Suppressor macrophage (primary cell): ENCODE measurements at places on chromosomes 2 and 18.

GRCh38 chr2:7867867-7868266 is 814.0 kb upstream of the ID2 start:
- peak; percentile 66 for DNase-seq

DNA sequence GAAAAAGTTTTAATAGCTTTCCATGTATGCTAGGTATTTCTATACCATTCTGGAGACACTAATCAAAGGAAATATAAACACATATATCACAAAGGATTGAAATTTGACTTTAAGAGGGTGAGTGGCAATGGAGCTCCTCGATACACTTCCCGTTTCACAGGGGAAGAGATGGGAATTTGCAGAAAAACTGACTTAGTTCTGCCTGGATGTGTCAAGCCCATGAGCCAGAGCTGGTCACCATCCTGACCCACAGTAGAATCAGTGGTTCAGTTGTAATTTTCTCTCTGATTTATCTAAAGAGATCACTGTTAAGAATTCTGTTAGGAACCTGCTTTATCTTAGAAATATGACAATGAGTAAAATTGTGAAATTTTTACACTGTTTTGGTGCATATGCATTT is 34.2 kb downstream of the PLCL1 start:
- peak; percentile 58 for DNase-seq

GRCh38 chr2:188089901-188090300 is 201.8 kb upstream of the GULP1 start:
- no peak for DNase-seq

DNA sequence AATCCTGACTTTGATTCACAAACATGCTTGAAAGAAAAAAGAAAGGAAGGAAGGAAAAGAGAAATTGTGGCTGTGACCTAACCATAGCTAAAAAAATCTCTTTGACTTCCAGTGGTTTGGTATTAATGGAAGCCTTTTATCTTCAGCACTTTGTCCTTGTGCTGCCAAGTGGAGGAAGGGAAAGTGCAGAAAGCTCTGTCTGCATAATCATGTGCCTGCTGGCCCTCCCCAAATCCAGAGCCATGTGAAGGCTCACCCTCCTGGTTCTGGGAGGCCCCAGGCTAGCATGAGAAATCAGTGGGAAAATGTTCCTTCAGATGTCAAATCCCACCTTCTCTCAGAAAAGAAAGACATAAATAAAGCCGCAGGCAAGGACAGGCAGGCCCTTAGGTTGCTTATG is 48.3 kb upstream of the BMPR2 start:
- no peak for DNase-seq

DNA sequence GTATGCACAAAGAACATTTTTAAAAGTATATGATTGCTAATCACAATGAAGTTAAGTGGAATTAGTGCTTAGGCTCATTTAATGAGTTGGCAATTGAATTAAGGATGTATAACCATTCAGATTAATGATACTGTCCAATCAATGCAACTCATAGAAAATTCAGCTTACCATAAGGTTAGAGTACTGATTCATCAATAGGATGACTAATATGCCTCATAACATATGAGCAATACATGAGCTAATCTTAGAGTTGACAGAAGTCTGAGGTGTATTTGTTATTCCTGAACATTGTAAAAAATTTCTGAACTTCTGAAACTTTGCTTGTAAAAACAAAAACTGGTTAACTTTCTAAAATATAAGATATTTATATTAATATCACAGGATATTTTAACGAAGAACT is 118.3 kb upstream of the NETO1 start:
- no peak for DNase-seq

- peak; percentile 10 for DNase-seq
These were observed 280.7 kb upstream of the ZC3H15 start for GRCh38 chr2:186205254-186205911.

GRCh38 chr18:48835745-48836170 is 115.0 kb downstream of the SMAD7 start:
- DNase-seq: no peak

DNA sequence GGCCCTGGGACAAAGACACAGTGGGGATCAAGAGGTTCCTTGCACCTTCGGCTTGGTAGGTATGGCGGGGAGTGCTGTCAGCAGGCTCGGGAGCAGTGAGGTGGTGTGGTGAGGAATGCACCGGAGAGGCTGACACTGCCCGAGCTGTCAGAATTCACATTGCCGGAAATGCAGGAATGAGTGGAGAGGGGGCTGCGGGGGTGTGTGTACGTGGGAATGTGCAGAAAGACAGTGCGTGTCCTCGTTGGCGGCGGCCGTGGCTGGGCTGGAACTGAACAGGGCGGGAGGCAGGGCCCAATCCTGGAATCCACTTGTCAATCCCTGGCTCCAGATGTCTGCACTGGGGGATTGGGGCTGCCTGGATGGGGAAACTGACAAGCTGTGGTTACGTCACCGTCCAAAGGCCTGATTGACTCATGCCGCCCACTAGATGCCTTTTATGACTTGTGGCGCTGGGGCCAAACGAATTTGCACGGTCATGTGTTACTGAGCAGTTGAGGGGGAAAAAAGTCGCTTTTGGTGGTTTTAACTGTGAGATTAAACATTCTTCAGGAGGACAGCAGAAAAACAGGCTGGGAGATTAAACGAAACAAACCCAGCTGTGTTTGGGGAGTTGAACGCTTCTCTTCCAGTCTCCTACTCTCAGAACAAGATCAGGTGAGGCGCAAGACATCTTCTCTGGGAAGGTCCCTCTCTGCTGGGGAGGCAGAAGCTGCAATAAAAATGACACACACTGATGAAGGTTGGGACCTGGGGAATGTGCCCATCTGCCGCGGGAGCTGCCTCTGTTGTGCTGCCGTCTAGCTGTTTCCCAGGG is 189.4 kb upstream of the GLI2 start:
- peak; percentile 73 for DNase-seq

DNA sequence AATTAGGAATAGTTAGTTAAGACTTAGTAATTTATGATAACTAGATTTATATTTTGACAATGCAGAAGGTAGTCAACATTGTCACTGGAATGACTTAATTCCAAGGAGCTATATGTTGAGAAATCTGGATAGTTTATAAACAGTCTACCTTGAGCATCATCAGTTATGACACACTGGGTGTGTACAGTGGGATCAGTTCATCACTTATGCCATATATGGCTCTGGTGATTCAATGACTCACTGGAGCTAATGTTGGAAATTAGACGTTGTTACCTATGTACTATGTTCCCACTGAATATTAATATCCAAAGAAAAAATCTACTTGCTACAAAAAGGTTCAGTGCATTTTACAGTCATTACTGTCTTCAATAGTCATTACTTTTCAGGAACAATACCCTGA is 34.0 kb upstream of the ITPRID2 start:
- DNase-seq: no peak

GRCh38 chr2:31161637-31162036 is 23.4 kb upstream of the GALNT14 start:
- DNase-seq: no peak

- no peak for DNase-seq
These were observed 255.7 kb upstream of the THUMPD2 start for GRCh38 chr2:40034801-40035200.

DNA sequence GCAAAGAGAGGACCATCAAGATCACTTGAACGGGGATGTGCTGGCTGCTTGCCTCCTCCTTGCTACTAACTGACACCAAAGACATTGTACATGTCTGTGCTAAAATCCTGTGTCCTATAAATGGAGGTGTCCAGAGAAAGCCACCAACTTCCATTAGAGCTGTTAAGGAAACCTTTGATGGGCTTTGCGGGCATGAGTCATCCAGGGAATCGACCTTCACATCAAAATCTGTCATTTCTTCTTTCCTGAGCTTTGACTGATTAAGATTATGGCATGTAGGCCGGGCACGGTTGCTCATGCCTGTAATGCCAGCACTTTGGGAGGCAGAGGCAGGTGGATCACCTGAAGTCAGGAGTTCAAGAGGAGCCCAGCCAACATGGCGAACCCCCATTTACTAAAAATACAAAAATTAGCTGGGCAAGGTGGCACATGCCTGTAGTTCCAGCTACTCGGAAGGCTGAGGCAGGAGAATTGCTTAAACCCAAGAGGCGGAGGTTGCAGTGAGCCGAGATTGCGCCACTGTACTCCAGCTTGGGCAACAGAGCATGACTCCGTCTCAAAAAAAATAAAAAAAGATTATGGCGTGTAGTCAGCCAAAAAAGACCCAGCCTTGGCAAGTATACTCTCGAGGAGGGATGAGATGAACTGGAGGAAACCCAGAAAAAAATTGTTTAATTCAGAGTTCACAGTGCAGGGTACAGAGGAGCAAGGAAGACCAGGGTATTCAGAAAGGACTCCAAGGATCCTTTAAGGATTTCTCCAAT is 115.8 kb downstream of the CABLES1 start:
- peak; percentile 56 for DNase-seq

DNA sequence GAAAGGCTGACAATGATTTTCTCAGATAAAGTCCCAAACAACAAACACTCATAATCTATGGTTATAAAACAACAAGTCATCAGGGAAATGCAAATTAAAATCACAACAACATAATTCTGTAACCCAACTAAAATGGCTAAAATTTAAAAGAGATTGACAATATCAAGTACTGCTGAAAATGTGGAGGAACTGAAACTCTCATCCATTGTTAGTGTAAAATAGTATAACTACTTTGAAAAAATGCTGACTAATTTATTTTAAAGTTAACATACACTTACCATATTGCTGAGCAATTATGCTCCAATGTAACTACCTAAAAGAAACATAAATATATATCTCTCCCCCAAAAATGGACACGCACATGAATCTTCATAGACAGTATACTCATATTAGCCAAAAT is 245.9 kb upstream of the SPOPL start:
- DNase-seq: no peak

DNA sequence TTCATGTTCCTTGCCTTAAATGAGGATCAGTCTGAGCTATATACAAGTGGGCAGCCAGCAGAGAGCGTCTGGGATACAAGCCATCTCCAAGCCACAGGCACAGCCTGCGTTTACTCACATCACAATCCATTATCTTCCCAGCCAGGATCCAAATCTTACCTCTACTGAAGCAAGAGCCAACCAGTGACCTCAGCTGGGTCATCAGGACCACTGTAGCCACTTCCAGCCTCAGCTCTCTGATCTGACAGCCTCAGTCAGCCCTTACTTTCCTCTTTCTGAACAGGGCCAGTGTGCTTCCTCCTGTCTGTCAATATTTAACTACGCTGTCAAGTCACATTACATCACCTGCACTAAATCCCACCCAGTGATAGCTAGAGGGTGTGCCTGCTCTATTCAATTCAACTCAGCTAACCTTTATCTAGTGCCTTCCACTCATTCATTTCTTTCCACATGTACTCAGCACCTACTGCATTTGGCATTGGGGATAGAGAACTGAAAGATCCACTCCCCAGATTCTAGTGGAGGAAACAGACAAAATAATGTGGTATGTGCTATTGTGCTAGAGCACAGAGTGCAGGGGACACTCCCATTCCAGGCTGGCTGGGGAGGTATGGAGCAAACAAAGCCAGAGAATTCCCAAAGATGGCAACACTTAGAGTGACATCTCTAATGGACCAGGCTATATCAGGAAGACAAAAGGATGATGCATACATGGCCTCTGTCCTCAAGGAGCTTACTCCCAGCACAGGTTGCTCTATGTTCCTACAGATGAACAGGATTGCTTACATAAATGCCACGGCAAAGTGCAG is 146.5 kb downstream of the NCKAP5 start:
- no peak for DNase-seq

DNA sequence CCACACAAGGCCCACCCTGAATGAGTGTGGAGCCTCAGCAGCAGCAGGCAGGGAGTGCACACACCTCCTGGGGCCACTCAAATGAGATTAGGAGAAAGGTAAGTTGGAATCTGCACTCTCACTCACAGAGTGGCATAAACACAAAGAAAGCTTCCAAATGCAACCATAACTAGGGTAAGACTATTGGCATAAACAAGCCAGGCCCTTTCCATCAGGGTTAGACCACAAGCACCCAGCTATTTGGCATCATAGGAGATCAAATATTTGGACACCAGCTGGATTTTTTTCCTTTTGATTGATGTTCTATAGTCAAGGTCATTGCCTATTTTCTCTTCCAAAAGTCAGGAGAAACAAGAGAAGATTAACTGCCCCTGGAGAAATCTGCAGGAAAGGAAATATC is 471.5 kb downstream of the TXNL1 start:
- no peak for DNase-seq

GRCh38 chr2:192184349-192184748 is 10.4 kb downstream of the TMEFF2 start:
- DNase-seq: no peak

- DNase-seq: no peak
These were observed 156.7 kb downstream of the KLHL29 start for GRCh38 chr2:23541503-23542229.

- no peak for DNase-seq
These were observed 89.5 kb downstream of the SMAD7 start for GRCh38 chr18:48861181-48861708.

DNA sequence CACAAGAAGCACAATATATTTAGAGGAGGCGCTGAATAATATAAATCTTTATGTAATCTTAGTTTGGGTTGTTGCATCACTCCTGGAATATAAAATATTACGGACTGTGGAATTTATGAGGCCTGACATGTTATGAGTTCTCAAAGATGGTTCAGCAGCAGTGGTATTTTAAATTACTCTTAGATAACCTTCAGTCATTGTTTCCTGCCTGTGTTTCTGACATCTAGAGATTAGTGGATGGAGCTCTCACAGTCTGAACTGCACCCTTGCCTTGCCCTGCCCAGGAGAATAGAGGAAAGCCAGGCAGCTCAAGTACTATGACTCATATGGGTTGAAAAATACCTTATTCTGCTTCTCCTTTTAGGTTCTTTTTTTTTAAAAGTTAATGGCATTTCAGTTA is 70.0 kb downstream of the ACSL3 start:
- no peak for DNase-seq

GRCh38 chr18:57347784-57348183 is 4.6 kb upstream of the ST8SIA3 start:
- DNase-seq: no peak

DNA sequence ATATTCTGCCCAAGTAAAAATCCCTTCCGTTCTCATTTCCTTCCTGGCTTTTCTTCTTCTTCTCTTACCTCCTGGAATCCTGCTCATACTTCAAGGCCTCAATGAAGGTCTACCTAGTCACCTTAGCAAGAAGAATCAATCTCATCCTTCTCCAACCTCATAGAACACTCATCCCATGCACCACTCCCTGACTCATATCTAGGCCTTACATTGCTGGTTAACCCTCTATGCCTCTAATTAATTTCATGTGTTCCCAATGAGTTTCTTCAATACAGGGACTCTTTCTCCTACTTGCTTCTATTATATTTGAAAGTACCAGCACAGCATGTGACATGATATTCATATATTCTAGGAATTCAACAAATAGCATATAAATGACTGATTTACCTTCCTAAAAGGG is 63.0 kb downstream of the BCL11A start:
- no peak for DNase-seq

- DNase-seq: peak; percentile 23
These were observed 39.9 kb upstream of the INHBB start for GRCh38 chr2:120305937-120306490.

- DNase-seq: peak; percentile 18
These were observed 133.3 kb downstream of the LCLAT1 start for GRCh38 chr2:30580391-30580790.

GRCh38 chr2:230010501-230010900 is 58.2 kb downstream of the SLC16A14 start:
- DNase-seq: no peak
